AG09309 (cell line): ENCODE measurements at places on chromosomes 5 and 9.

DNA sequence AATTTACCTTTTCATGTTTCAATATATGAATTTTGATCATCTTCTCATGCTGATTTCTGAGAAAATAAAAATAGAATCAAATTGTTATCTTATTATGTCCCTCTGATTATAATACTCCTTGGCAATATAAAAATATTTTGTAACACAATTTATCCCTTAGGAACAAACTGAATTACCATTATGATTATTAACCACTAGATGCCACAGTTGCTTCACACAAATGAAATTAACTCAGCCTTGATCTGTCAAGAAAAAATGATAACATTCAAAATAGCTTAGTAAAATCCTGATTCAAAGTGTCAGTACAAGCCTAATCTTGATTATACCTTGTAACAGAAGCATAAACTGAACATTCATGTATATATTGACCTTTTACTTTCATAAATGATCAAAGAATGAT lies 4.8 kb upstream of the CHSY3 start:
- DNase-seq = no peak

GRCh38 chr5:5854087-5854486 lies 431.6 kb downstream of the ICE1 start:
- no peak for DNase-seq

GRCh38 chr5:141869040-141869439 lies 9.2 kb downstream of the PCDH1 start:
- no peak for DNase-seq

DNA sequence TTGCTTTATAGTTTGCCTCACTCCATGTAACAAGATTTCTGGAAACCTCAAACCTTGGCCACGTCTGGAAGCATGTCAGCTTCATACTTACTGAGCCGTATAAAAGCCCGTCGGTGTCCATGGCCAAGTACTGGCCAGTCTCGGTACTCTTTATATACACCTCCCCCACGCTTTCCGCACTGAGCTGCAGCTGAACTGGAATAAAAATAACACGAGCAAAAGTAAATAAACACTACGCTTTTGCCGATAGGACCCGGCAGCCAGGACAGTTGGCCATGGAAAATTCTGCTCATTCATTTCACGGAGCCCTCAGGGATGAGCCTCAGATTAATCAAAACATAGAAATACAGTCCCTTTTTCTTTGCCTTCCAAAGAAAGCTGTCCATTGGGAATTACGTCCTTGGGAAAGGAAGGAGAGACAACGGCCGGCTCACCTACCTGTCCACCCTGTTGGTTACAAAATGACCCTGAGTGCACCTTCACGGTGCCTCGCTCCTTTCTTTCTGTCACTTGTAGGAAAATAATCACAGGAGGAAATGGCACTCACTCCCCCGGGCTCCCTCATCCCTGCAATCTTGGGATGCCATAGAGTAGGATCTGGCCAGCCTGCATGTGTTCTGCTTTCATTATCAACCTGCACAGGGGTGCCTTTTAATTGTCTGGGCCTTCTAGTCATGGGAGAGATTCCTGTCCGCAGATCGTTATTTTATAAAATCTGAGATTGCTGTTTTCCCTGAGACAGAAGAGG lies 85.1 kb downstream of the FGF1 start:
- no peak for DNase-seq

GRCh38 chr9:36487482-36488388 lies 85.0 kb upstream of the MELK start:
- peak; percentile 60 for DNase-seq

- no peak for DNase-seq
These were observed 27.7 kb downstream of the PRDM6 start for GRCh38 chr5:123116757-123117156.

- peak; percentile 5 for DNase-seq
These were observed 246.5 kb downstream of the PCSK5 start for GRCh38 chr9:76136986-76137385.

DNA sequence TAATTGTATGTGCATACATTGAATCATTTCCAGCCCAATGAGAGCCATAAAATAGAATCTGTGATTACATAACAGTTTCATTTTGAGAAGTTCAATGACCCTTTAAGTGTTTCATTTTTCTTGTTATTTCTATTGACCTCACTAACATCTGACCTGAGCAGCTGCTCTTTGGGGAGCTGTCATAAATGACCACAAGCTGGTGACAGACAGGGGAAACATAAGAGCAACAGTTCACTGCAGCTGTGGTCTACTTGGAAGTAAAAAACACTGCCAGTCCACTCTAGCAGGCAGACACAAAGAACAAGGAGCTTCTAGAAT lies 265.4 kb downstream of the DTWD2 start:
- no peak for DNase-seq

DNA sequence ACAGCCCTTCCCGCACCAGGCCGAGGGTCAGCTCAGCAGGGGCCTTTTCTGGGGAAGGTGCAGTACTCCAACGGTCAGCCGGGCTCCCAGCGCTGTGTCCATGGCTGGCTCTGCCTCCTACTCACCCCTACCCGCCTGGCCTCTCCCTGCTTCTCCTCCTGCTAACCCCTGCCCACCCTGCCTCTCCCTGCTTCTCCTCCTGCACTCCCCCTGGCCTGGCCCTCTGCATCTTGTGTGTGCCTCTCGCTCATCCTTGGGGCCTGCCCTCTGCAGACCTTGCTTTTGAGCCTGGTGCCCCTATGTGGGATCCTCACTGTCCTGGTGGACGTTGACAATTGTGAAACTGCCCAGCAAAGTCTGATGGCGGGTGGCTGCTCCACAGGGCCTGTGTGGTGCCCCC lies 274.6 kb upstream of the IRX2 start:
- DNase-seq = no peak

DNA sequence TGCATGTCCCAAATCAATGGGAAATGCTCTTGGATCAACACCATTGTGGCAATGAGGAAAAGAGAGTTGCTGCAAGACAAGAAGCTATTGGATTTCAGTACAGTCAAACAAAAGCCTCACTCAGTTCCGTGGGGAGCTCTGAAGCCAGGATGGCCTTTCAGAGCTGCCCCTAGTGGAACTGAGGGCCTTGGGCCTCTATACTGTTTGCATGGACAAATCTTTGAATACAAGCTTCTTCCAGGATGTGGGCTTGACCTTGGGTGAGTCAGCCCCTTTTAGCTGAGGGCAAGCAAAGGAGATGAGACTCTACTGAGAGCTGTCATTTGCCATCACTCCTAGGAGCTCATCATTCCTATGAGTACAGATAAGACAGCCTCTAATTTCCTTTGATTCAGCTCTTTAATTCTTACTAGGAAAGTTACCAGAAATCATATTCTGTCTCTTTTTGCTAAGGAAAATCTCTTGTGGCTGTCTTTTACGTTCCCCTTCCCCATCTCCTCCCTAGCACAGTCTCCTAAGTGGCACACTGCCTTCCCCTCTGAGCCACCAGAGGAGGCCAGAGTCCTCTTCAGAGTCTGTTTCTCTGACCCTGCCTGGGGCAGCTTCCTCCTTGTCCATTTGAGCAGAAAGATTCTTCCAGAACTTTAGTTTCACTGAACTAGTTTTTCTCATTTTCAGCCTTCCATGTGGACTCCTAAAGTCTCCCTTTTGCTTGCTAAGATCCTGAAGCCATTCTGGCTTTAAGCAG lies 168.8 kb upstream of the POC5 start:
- DNase-seq = no peak

- DNase-seq = no peak
These were observed 113.0 kb upstream of the KIF2A start for GRCh38 chr5:62192958-62193357.

- no peak for DNase-seq
These were observed 264.6 kb downstream of the TMEM167A start for GRCh38 chr5:82812575-82812974.

DNA sequence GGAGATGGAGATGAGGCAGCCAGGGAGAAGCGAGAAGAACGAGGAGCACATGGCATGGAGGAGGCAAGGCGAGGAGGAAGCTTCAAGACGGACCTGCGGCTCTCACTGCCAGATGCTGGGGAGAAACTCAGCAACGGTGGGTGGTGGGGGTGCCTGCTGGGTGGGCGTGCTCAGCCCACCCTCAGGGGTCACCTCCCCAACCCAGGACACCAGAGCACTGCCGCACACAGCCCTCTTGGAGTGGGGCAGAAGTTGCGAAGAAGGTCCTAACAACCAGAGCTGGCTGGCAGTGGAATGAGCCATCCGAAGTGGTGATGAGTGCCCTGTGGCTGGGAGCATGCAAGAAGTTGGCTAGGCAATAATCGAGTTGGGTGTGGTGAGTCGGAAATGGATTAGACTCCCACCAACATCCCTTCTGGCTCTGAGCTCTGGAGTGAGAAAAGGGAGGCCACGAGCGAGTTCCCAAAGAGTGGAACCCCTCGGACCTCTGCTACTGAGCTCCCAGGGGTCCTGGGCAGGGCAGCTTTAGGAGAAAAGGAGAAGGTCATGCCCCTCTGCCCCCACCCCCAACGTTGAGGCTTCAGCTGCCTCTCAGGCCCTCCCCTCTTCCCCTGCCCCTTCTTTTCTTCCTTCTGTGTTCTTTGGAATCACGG lies 212.7 kb upstream of the MVB12B start:
- DNase-seq = no peak

DNA sequence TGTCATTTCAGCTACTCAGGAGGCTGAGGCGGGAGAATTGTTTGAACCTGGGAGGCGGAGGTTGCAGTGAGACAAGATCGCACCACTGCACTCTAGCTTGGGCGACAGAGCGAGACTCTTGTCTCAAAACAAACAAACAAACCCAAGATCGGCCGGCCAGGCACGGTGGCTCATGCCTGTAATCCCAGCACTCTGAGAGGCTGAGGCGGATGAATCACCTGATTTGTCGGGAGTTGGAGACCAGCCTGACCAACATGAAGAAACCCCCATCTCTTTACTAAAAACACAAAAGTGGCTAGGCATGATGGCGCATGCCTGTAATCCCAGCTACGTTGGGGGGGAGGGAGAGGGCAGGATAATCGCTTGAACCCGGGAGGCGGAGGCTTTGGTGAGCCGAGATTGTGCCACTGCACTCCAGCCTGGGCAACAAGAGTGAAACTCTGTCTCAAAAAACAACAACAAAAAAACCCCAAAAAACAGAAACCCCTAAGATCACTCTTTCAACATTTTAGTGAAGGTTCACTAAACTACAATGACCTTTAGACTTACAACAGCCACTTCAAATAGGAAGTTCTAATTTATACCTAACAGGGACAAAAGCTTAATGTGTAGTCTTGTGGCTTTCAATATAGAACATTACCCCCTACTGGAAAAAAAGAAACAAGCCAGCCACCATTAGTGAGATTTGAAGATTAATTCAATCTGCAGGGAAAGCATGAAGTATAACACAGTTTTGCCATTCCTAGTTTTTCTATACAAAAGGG lies 7.0 kb downstream of the HSPA9 start:
- no peak for DNase-seq

DNA sequence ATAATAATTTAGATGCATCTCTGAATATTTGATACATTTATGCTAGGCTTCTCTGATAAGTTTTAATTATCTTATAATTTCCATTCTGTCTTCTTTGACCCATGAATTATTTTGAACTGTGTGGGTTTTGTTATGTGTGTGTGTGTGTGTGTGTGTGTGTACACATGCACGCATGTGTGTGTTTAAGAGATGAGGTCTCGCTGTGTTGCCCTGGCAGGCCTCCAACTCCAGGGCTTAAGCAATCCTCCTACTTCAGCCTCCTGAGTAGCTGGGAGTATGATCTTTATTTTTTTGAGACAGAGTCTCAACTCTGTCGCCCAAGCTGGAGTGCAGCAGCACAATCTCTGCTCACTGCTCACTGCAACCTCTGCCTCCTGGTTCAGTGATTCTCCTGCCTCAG lies 75.4 kb downstream of the NDUFAF2 start:
- DNase-seq = no peak

GRCh38 chr5:162174358-162174974 lies 106.9 kb downstream of the GABRG2 start:
- DNase-seq = no peak

GRCh38 chr9:134360897-134361296 lies 34.6 kb downstream of the RXRA start:
- no peak for DNase-seq

GRCh38 chr5:75671506-75671905 lies 45.7 kb downstream of the POC5 start:
- DNase-seq = no peak

GRCh38 chr9:5608298-5609225 lies 20.3 kb upstream of the RIC1 start:
- DNase-seq = no peak

- DNase-seq = no peak
These were observed 287.6 kb downstream of the RFX3 start for GRCh38 chr9:3238236-3238635.

- DNase-seq = no peak
These were observed 131.7 kb downstream of the DAB2IP start for GRCh38 chr9:121783111-121783510.

- DNase-seq = no peak
These were observed 10.7 kb upstream of the ANKDD1B start for GRCh38 chr5:75600535-75600934.

GRCh38 chr5:13215806-13216205 lies 728.7 kb downstream of the DNAH5 start:
- no peak for DNase-seq

DNA sequence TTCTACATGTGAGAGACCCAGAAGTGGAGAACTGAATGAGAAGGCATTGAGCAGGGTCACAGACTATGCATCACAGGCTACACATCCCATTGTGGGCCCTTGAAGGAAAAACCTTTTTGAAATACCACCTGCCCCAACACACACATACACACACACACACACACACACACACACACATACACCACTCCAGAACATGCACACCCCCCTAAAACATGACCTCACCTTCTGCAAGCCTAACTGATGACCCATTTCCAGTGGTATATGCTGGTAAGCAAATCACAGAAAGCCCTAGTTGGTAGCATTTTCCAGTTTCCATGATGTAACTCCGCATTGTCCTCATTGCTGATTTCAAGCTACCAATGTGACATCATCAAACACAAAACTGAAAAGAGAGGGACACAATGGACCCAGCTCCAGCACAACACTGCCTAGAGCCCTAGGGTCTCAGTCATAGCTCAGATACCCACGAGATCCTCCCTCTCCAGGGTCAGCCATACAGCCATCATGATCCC lies 36.4 kb downstream of the THBS4 start:
- no peak for DNase-seq

GRCh38 chr9:36800455-36800854 lies 227.8 kb downstream of the MELK start:
- no peak for DNase-seq

DNA sequence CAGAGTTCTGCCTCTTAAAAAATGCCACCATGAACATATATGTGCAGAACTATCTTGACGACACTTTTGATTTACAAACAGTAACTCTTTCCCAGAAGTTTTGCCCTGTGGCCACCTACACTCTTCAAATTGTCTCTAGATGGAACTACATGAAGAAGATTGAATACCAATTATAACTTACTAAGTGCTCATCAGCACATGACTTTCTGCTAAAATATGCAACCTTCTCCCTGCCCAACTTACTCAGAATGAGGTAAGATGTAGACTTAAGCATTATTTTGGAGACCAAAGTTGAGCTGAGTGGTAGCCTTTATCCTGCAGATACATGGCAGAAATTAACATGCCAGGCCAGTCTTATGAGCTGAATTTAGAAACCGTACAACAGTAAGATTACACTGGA lies 105.4 kb downstream of the SEMA5A start:
- peak; percentile 47 for DNase-seq

GRCh38 chr9:23586906-23587305 lies 239.1 kb downstream of the ELAVL2 start:
- DNase-seq = no peak
